Gastroesophageal sphincter (tissue), 4 donors: ENCODE measurements at places on chromosomes 3 and 15.

DNA sequence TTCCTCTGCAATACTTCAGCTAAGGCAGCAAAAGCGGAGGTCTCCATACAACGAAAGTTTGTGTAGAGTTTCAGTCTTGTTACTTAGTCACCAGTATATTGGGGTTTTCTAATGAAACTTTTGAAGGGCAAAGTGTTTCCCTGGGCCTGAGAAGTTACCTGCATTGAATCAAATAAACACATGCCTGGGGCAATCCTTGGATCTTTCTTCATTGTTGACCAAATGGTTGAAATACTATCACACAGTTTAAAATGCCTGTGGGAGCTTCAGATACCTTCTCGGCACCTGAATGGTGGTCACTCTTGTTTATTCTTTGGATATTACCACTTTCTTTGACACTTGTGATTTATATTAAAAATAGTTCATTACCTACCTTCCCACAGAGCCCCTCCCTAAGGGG, 988 bp upstream of the CHSY1 start:
- peak overlapping the region; percentile 85 for H3K4me3 ChIP-seq
- H3K27ac ChIP-seq: peak overlapping the region; percentile 98
- no peaks in the 10 kb centered on the region for H3K36me3 ChIP-seq
- ATAC-seq: no peak

GRCh38 chr3:16377196-16377595, 112.2 kb downstream of the OXNAD1 start:
- H3K36me3 ChIP-seq: no peaks in the 10 kb centered on the region
- no peaks in the 10 kb centered on the region for H3K27me3 ChIP-seq
- peaks cover 83% of the 10 kb centered on the region for H3K4me1 ChIP-seq
- no peak for ATAC-seq
- H3K4me3 ChIP-seq: no peak overlapping the region

- no peak overlapping the region for H3K27ac ChIP-seq
- no peaks in the 10 kb centered on the region for H3K36me3 ChIP-seq
- no peak overlapping the region for H3K4me3 ChIP-seq
- ATAC-seq: no peak
- peaks cover 10% of the 10 kb centered on the region for H3K4me1 ChIP-seq
Measured at GRCh38 chr3:149163066-149163465, 33.6 kb downstream of the HPS3 start.

DNA sequence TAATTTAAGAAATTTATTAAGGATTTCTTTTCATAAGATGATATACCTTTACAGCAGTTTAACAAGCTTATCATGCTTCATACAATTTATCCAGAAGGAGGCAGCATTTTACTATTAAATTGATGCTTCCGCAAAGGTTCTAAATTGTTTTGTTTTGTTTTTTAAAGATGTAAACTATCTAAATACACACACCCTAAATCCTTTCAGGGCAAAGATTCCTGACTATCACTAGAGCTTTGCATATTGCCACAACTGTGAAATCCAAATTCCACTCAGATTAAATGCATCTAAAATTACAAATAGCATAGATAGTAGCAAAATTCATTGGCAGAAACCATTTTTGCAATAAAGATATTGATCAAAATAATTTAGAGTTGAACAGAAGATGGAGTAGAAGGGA, 44.5 kb upstream of the CCNL1 start:
- no peak overlapping the region for H3K4me3 ChIP-seq
- no peaks in the 10 kb centered on the region for H3K27me3 ChIP-seq
- H3K4me1 ChIP-seq: no peaks in the 10 kb centered on the region

- no peak overlapping the region for H3K27ac ChIP-seq
- no peak overlapping the region for H3K4me3 ChIP-seq
- H3K27me3 ChIP-seq: no peaks in the 10 kb centered on the region
- H3K4me1 ChIP-seq: no peaks in the 10 kb centered on the region
Measured at GRCh38 chr3:132071043-132071442, 36.2 kb upstream of the CPNE4 start.

DNA sequence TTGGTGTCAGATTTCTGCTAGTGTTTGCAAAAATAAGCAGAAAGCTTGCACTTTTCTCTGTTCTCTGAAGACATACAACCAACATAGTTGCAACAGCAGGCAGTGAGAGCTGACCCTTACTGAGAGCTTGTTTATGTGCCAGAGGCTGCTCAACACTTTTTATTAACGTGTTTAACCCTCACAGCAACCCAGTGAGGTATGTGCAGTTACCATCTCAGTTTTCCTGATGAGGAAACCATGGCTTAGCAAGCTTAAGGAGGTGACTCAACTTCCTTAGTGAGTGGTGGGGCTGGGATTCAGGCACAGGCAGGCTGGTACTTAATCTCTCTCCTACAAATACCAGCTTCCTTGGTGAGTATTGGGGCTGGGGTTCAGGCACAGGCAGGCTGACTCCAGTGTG, 158.1 kb upstream of the CTDSPL start:
- H3K27me3 ChIP-seq: no peaks in the 10 kb centered on the region
- no peaks in the 10 kb centered on the region for H3K36me3 ChIP-seq
- H3K4me1 ChIP-seq: no peaks in the 10 kb centered on the region
- ATAC-seq: no peak
- no peak overlapping the region for H3K4me3 ChIP-seq

DNA sequence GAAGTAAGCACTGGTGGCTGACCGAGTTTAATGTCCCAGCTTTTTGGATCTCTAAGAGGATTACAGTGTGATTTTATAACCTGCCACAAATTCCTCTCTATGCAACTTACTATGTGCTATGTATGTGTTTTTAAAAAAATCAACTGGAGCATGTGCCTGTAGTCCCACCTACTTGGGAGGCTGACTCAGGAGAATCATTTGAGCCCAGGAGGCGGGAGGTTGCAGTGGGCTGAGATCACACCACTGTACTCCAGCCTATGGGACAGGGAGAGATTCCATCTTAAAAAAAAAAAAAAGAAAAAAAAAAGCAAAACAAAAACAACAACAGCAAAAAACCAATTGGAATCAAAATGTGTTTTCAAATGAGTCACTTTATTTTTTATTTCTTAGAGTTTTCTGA, 29.6 kb downstream of the DUT start:
- H3K36me3 ChIP-seq: no peaks in the 10 kb centered on the region
- peaks cover 11% of the 10 kb centered on the region for H3K4me1 ChIP-seq
- ATAC-seq: no peak
- no peak overlapping the region for H3K27ac ChIP-seq
- H3K4me3 ChIP-seq: no peak overlapping the region
- no peaks in the 10 kb centered on the region for H3K27me3 ChIP-seq

- H3K27ac ChIP-seq: no peak overlapping the region
- H3K36me3 ChIP-seq: no peaks in the 10 kb centered on the region
- H3K4me1 ChIP-seq: no peaks in the 10 kb centered on the region
- no peak for ATAC-seq
- H3K4me3 ChIP-seq: no peak overlapping the region
Measured at GRCh38 chr3:47429476-47430270, 46.1 kb downstream of the SCAP start.

DNA sequence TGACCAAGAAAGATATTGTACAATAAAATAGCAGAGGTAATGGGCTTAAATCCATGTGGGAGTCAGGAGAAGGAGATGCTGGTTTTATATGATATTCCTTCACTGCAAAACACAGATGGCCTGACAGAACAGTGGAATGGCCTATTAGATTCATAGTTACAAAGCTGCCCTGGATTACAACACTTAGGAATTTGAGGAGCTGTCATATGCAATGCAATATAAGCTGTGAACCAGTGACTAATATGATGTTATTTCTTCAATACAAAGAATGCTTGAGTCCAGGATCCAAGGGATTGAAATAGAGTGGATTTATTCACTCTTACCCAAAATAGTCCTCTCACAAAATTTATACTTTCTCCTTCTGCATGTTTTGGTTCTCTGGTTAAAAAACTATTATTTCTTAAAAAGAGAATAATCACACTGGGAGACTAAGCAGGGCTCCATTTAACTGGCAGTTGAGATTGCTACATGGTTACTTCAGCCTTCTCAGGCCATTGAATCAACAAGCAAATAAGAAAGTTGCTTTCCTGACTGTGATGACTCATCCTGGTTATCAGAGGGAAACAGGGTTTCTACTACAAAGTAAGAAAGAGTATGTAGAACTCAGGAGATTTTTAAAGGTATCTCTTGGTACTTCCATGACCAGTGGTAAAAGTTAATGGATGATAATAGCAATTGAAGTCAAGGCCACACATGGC, 79.8 kb upstream of the ZPLD1 start:
- no peaks in the 10 kb centered on the region for H3K4me1 ChIP-seq
- no peaks in the 10 kb centered on the region for H3K36me3 ChIP-seq
- H3K27ac ChIP-seq: no peak overlapping the region
- H3K4me3 ChIP-seq: no peak overlapping the region

GRCh38 chr3:48535578-48535977, 21.0 kb downstream of the PFKFB4 start:
- H3K36me3 ChIP-seq: no peaks in the 10 kb centered on the region
- no peak overlapping the region for H3K4me3 ChIP-seq

GRCh38 chr15:42182328-42182886, 25.7 kb downstream of the VPS39 start:
- H3K27me3 ChIP-seq: no peaks in the 10 kb centered on the region
- H3K27ac ChIP-seq: no peak overlapping the region
- no peak for ATAC-seq
- H3K4me1 ChIP-seq: no peaks in the 10 kb centered on the region
- peaks cover 7% of the 10 kb centered on the region for H3K36me3 ChIP-seq

GRCh38 chr15:52148403-52148802, 35.8 kb upstream of the BCL2L10 start:
- no peak overlapping the region for H3K27ac ChIP-seq
- no peaks in the 10 kb centered on the region for H3K4me1 ChIP-seq
- no peak overlapping the region for H3K4me3 ChIP-seq
- H3K36me3 ChIP-seq: peaks cover 87% of the 10 kb centered on the region
- ATAC-seq: no peak
- no peaks in the 10 kb centered on the region for H3K27me3 ChIP-seq

GRCh38 chr3:65855370-65856100, 183.2 kb downstream of the MAGI1 start:
- H3K4me3 ChIP-seq: no peak overlapping the region
- H3K4me1 ChIP-seq: no peaks in the 10 kb centered on the region

DNA sequence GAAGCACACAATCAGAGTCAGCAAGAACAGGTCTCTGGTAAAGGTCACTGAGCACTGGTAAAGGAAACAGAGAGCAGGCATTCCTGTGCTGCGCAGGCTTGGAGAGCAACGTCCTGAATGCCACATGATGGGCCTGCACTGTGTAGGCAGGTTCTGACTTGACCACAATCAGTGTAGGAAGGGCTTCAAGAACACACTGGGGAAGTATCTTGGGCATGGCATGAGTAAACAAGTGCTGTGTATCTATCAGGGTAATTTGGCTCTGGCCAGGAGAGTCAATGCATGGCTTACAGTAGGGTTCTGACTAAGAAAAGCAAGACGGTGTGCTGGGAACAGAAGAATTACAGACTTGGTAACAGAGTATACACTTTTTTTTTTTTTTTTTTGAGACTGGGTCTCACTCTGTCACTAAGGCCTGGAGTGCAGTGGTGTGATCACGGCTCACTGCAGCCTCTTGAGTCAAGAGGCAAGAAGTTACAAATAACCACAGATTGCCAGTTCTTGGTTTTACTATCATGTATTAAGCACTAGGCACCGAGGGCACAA, 30.6 kb downstream of the TBC1D2B start:
- no peak overlapping the region for H3K4me3 ChIP-seq
- H3K27ac ChIP-seq: peak overlapping the region; percentile 54
- H3K27me3 ChIP-seq: no peaks in the 10 kb centered on the region
- peaks cover 28% of the 10 kb centered on the region for H3K36me3 ChIP-seq
- H3K4me1 ChIP-seq: peaks cover 74% of the 10 kb centered on the region
- no peak for ATAC-seq

GRCh38 chr3:64238971-64239667, 13.9 kb upstream of the PRICKLE2 start:
- no peak overlapping the region for H3K4me3 ChIP-seq
- no peaks in the 10 kb centered on the region for H3K36me3 ChIP-seq
- peak; percentile 97 for ATAC-seq

DNA sequence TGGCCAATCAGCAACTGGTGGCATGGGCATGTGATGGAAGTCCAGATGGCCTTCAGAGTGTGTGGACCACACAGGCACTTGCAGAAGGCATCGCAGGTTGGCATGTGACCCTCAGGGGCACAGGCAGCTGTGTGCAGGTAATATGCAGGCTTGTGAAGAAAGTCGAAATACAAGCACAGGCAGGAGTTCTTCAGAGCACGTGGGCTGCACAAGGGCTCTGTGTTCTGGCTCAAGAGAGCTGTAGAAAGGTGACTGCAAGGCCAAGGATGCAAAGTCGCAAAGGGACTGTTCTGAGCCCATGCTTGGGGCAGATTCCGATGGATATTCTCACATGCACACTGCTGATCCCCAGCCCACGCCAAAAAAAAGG, 8.3 kb downstream of the LRRC2 start:
- H3K27ac ChIP-seq: no peak overlapping the region
- H3K4me3 ChIP-seq: no peak overlapping the region
- no peaks in the 10 kb centered on the region for H3K4me1 ChIP-seq

- peaks cover 4% of the 10 kb centered on the region for H3K4me1 ChIP-seq
- peaks cover 26% of the 10 kb centered on the region for H3K27me3 ChIP-seq
- peak overlapping the region; percentile 29 for H3K4me3 ChIP-seq
Measured at GRCh38 chr3:154428286-154429206, 1.4 kb downstream of the GPR149 start.

GRCh38 chr3:120449701-120450599, 842 bp downstream of the FSTL1 start:
- H3K4me1 ChIP-seq: peaks cover 21% of the 10 kb centered on the region
- H3K27me3 ChIP-seq: no peaks in the 10 kb centered on the region
- peaks cover 4% of the 10 kb centered on the region for H3K36me3 ChIP-seq
- ATAC-seq: peak; percentile 62
- peak overlapping the region; percentile 100 for H3K27ac ChIP-seq
- peak overlapping the region; percentile 70 for H3K4me3 ChIP-seq

- no peaks in the 10 kb centered on the region for H3K27me3 ChIP-seq
- no peak for ATAC-seq
- H3K4me3 ChIP-seq: no peak overlapping the region
- no peaks in the 10 kb centered on the region for H3K36me3 ChIP-seq
Measured at GRCh38 chr3:43117257-43117656, 11.4 kb upstream of the POMGNT2 start.

DNA sequence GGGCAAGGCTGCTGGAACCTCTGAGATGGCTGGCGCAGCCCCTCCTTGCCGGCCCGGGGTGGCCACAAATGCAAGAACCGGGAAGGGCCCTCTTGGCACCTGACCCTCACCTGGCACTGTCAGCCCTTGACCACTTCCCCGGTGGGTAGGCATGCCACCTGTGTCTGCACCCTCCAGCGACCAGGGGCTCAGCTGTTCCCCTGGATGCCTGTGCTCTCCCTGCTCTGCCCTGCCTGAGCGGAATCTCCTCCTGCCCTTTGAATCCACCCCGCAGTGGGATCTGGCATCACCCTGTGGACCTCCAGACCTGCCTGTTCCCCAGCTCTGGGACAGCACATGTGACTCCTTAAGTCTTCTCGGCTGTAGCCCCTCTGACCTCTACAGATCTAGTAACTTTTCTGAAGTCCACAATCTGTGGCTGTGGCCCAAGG, 26.1 kb upstream of the FGD5 start:
- peaks cover 8% of the 10 kb centered on the region for H3K27me3 ChIP-seq
- H3K36me3 ChIP-seq: no peaks in the 10 kb centered on the region
- peaks cover 36% of the 10 kb centered on the region for H3K4me1 ChIP-seq
- no peak overlapping the region for H3K27ac ChIP-seq
- no peak for ATAC-seq

GRCh38 chr15:57281321-57281720, 95.0 kb upstream of the CGNL1 start:
- H3K4me3 ChIP-seq: no peak overlapping the region
- H3K27me3 ChIP-seq: no peaks in the 10 kb centered on the region
- no peaks in the 10 kb centered on the region for H3K4me1 ChIP-seq
- ATAC-seq: no peak

- no peaks in the 10 kb centered on the region for H3K36me3 ChIP-seq
- peak overlapping the region; percentile 83 for H3K27ac ChIP-seq
- peaks cover 69% of the 10 kb centered on the region for H3K4me1 ChIP-seq
- no peak overlapping the region for H3K4me3 ChIP-seq
- no peak for ATAC-seq
Measured at GRCh38 chr3:46934498-46935167, 41.9 kb downstream of the CCDC12 start.
